ENCODE measurements at places on chromosomes 11 and 22. TPM values are rescaled to one million over a fixed set of nuclear protein-coding genes. Genes with fewer than 3 reads are reported as not detected.

- no peak for DNase-seq
These were observed 1.4 kb upstream of the DGAT2 start for GRCh38 chr11:75767228-75767572.

- no peak for DNase-seq
These were observed 98.0 kb downstream of the NAT10 start for GRCh38 chr11:34203377-34203871.

DNA sequence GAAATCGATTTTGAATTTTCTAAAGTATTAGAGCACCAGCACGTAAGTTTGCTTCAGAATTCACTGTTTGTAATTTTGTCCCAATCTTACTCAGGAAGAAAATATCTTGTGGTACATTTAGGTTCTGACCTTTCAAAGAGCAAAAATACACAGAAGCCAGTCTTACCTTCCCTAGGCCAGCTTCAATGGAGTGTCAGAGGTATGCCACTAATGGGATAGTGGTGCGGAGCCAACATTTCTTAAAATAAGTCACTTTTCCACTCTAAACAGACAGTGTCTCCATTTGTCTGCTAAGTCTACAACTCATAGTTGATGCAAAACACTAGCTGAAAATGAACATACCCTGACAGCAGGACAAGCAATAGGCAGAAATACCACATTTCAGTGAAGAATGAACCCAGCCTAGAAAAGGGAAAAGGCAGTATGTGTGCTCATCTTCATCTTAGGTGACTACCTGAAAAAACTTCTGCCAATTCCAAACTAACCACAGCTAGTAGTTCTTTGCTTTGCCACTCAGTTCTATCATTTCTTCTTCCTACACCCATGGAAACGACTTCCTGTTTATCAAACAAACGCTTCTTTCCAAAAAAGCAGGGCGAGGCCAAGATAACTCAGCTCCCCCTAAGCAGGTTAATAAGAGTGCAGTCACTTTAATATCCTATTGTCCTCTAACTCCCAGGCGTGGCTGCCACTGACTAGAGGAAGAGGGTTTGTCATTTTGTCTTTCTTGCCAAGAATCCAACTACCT is 94.0 kb upstream of the APOA1 start:
- no peak for DNase-seq

The KCNQ1 gene
- total RNA-seq: 96.4 TPM

DNA sequence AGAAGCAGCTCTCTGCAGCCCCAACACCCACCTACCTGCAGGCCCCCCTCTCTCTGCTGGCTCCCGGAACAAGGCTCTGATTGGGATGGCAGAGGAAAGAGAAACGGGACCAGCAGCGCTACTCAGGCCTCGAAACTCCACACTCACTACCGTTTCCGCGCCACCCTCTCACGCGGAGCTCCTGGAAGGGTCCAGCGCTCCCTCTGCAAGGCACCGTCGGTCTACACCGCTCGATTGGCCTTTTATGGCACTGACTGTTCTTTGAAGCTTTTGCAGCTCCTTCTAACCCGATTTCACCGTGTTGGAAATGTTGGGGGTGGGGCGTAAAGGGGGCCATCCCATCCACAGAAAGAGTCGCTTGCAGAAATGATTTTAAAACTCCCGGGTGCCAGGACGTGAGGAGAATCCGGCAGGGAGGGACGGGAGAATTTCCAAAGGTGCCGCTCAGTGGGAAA is 323 bp upstream of the PANX1 start:
- peak; percentile 24 for DNase-seq

DNA sequence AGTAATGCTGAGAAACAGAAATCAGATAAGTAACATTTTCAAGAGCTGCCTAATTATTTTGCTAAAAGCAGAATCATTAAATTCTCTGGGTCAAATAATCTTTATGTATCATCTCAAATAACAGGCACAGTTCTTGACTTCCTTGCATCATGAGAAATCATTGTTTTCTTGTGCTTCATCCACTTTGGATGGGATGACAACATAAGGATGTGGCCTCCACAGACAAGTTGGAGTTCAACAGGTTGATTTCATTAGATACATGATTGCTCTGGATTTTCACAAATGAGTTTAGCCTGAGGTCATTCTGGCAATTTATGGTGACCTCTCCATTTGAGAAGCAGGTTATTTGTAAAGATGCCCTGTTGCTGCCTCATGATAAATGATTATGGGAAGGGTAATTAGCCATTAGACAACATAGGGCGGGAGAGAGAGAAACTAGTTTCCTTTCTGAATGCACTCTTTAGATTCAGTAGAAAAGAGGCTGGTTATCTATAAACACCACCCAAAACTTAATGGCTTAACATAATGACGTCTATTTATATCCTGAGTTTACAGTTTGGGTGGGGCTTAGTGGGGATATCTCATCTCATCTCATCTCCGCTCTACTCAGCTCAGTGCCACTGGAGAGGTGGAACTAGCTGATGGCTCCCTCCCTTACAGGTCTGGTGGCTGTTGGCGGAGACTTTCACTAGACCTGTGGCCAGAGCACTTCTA is 35.0 kb upstream of the ADORA2A start:
- no peak for DNase-seq
